ENCODE measurements at places on chromosomes 3 and 15. TPM values are rescaled to one million over a fixed set of nuclear protein-coding genes. Genes with fewer than 3 reads are reported as not detected.

DNA sequence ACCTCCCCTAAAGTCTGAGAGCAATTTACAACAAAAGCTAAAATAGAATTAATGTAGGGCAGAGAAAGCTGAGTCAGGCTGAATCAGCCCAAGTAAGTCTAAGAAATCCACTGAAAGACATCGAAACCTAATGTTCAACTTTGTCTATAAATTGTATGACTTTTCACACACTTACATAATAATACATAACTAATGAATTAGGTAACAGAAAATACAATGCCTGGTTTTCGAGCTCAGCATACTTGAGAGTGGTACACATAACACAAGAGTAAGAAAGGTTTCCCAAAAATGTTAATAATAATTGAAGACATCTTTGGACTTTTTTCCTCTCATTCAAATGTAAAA lies 55.3 kb upstream of the VGLL4 start:
- DNase-seq, result no peak

DNA sequence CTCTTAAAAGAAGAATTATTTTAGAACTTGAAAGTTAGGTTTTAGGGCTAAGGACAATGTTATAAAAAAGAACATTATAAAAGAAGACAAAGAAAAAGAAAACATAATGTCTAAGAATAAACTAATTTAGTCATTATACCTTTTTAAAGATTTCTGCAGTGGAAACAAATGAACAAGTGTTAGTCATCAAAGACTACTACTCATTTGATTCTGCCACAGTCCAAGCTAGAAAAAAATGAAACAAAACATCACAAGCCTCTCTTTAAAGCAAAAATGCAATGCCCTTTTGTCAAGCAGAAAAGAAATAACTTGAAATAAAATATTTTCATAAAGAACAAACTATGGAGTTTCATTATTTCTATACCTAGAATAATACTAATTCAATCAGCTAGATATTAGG lies 102.0 kb downstream of the TBC1D5 start:
- DNase-seq, result no peak

The ARPP21 gene
- total RNA-seq, result not detected

GRCh38 chr3:41418961-41419691 lies 219.8 kb downstream of the CTNNB1 start:
- no peak for DNase-seq

- no peak for DNase-seq
These were observed 379.2 kb downstream of the LPP start for GRCh38 chr3:188533172-188533571.

The NFKBIZ gene
- 57.9 TPM for total RNA-seq

The CCRL2 gene
- total RNA-seq, result 37.1 TPM

The ACKR2 gene
- 7.9 TPM for total RNA-seq
